ENCODE measurements at places on chromosomes 5 and 9.

DNA sequence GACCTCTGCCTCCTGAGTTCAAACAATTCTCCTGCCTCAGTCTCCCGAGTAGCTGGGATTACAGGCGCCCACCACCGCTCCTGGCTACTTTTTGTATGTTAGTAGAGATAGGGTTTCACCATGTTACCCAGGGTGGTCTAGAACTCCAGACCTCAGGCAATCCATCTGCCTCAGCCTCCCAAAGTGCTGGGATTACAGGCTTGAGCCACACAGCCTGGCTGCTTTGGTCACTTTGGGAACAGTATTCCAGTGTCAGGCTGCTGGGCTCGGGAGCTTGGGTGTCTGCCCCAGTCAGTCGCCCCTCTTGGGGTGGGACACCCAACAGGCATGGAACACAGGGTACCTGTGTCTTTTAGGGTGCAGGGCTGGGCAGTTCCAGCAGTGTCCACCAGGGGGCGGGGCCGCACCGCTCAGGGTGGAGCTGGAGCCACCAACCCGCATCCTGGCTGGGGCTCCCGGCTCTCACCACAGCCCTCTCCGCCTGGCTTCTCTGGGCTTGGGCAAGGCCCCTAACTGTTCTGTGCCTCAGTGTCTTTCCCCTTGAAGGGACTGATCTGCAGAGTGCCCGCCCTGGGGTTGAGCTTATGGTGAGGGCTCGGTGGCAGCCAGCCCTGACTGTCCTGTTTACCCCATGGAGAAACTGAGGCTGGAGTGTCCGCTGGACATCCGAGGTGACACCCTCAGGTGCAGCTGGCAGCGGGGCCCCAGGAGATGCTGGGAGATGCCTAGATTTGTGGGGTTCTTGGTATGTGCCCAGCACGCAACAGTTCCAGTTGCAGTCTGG lies 6.4 kb upstream of the RNU6ATAC start:
- DNase-seq = no peak

DNA sequence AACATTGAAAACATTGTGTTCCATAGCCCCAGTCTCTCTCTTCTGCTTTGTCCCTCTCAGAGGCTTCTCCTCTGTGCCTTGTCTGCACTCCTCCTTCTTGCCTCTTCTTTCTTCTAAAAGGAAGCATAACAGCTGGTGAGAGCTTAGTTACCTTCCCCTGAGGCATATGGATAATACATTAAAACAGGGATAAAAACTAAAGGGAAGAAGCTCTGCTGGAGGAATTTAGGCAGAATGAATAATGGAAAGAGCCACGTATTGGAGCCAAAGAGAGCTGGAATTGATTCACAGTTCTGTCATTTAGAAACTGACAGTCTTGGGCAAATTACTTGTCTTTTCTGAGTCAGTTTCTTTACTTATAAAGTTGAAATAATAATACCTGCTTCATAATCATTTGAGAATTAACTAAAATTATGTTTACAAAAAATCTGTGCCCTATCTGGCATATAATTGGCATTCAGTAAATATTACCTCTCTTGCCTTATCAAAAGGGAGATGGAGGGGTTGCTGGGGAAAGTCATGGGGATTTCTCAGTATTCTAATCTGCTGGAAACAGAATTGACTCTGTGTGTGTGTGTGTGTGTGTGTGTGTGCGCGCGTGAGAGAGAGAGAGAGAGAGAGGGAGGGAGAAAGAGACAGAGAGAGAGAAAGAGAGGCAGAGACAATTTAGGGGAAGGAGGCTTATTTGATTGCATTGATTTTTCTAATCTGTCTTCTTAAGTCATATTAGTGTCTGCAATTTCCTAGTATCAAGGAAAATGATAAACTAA lies 20.2 kb downstream of the ZNF474 start:
- no peak for DNase-seq

GRCh38 chr5:88979244-88979643 lies 96.3 kb upstream of the MEF2C start:
- DNase-seq = no peak

- no peak for DNase-seq
These were observed 115.8 kb upstream of the ICE1 start for GRCh38 chr5:5306696-5307095.

DNA sequence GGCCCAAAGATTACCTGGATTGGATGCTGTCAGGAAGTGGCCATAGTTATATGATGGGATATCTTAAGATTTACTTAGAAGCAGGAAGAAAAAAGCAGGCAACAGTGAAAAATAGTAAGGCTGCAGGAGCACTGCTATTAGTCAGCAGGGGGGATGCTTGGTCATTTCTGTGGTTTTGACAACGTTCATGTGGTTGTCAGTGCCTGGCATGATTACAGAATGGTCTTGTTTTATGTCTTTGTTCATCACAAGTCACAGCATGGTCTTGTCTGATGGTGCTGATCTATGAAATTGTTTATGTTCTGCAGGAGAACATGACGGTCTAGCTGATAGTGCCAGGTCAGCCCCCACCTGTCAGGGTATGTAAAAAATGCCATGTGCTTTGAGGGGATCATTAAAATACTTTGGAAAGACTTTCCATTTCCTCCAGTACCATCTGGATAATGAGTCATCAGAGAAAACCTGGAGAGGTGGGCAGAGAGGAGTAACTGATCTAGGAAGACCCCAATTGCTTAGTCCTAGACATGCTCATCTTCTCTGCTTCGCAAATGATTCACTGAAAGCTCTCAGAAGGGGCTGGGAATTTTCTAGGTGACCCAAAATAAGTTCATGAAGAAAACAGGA lies 48.5 kb downstream of the PLGRKT start:
- DNase-seq = no peak

DNA sequence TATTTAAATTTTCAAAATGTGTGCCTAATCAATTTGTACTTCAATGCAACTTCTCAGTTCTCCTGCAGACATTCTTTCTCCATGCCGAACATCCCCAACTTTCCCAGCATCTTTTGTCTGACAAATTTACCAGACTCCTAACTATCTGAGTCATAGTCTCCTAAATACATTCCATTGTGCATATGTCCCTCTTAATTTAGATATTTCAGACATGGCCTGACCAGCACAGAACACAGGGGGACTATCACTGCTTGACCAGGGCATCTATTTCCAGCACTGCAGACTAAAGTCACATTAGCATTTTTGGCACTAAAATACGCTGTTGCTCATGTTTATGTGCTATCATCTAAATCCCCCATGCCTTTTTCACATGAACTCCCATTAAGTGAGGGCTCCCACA lies 71.9 kb downstream of the ITGA1 start:
- DNase-seq = no peak

GRCh38 chr5:56479126-56479525 lies 246.0 kb upstream of the ANKRD55 start:
- DNase-seq = no peak
